ENCODE measurements at places on chromosomes 3 and 15. TPM values are rescaled to one million over a fixed set of nuclear protein-coding genes. Genes with fewer than 3 reads are reported as not detected.
A peak's percentile ranks its signal among the peaks of the same experiment; 100 is the strongest.

INKA1 gene
- total RNA-seq, result 26.5 TPM

ARRDC4 gene
- total RNA-seq, result 0.97 TPM

IQCF5 gene
- not detected for total RNA-seq

DLL4 gene
- total RNA-seq, result 75.8 TPM

SLC9C1 gene
- total RNA-seq, result 0.09 TPM

SAXO2 gene
- 0.67 TPM for total RNA-seq

CRABP1 gene
- not detected for total RNA-seq

SIDT1 gene
- not detected for total RNA-seq

SKOR1 gene
- 0.15 TPM for total RNA-seq

DNA sequence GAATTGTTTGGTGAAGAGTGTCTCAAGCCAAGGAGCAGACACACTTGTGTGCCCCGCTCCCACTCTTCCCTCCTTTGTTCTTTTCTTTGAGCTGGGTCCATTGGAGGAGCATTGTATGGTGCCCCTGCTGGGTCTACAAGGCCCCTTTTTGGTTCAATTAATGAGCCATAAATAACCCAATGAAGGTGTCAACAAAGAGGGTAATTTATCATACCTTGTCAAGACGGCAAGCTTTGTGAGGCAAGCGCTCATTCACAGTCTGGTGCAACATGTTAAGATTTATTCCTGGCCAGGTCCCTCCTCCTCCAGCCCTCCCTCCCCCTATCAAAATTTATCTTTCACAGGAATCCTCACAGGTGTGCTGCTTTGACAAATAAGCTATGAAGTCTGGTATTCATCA is 300.1 kb downstream of the RORA start:
- no peak for DNase-seq

- DNase-seq, result no peak
These were observed 252.1 kb upstream of the ST8SIA2 start for GRCh38 chr15:92141607-92142006.

DNA sequence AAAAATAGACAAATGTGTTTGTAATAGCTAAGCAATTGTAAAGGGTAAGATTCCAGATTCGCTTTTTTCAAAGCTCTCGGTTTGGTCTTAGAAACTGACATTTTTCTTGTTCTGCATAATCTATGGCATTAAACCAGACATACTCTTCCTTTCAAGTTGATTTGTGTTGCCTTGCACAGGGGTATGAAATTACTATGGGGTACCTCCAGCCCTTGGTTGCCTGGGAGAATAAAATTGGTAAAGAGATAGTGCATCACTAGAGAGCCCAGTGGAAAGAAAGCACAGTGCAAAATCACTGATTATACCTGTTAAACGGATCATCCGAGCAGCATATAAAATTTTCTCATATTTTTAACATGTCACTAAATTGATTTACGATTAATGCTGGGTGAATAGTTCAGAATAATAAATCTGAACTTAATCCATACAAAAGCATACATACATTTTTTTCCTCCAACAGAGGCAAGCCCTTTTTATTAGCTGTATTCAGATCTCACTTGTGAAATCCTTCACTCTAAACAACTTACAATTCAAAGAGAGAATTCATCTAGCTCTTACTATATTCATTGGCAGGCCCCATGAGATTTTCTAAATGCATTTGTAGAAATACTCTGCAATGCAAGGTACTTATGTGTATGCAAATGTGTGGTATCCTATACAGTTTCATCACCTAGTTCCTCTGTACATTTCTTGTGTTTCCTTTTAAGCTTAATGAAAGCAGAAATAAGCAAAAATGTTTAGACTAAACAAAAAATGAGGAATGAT is 224.4 kb downstream of the ROBO1 start:
- no peak for DNase-seq

DNA sequence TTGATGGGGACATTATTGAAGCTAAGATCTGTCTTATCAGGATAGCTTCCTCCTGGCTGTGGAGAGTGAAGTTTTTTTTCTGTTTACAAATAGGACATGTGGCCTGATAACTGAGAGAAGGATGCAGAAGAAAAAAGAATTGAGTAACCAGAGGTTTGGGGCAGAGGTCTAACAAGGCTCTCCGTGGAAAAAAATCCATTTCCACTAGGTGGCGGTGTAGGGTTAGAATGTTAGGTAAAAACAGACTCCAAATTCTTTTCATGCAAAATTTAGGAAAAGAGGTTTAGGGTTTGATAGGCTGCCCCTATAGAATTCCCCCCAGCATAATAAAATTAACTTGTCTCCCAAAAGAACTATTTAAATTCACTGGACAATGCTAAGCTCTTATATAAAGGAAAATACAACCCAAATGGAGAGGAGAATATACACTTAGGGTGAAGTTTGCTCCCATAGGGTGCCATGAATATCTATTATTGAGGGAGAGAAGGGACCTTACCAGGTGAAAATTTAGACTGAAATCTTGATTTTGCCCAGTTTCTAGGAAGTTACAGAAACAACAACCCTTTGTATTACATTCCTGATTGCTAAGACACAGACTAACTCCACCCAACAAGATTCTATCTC is 1560.4 kb downstream of the OTOL1 start:
- no peak for DNase-seq

- no peak for DNase-seq
These were observed 54.9 kb downstream of the CYP11A1 start for GRCh38 chr15:74312445-74313007.

- no peak for DNase-seq
These were observed 45.8 kb downstream of the CHP1 start for GRCh38 chr15:41276831-41277230.

GRCh38 chr3:191328962-191329653 is at the start of gene CCDC50:
Gene CCDC50 (plus strand): TSS chr3:191329394. CDS start chr3:191329675, 281 bp downstream.
- DNase-seq, result peak; percentile 78

DNA sequence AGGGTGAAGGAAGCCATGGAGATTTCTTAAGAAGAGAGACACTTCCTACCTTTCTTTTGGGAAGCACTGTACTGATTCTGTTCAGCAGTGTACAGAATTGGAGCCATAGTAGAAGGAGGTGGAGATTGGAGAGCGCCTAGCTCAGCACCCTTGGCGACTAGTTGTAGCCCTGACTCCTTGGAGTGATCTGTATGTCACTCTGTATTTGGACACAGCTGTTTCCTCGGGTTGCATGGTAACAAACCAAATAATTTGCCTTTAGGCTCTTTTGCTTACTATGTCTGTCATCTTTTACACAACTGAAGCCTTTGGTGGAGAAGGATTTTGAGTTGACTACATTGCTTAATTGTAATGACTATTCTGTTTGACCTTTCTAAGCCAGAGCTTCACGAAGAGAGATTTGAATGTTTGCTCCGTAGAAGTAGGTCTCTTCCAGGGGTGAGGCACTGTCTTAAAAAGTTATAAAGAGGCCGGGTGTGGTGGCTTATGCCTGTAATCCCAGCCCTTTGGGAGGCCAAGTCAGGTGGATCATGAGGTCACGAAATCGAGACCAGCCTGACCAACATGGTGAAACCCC is 77.1 kb downstream of the AKAP13 start:
- DNase-seq, result no peak

DNA sequence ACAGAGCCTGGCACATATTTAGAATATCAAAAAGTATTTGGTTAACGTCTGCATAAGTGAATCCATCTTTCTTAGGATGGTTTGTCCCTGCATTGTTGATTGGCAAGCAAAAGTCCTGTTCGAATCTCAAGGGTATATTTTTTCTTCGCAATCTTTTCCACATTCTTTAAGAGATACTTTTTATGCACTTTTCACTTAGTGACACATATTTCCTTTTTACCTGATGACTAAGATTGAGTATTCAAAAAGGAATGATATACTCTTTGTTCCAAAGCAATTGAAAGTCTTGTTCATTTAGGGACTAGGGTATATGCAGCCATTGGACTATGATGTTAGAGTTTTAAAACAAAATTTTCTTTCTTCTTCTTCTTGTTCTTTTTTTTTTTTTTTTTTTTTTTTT is 349.9 kb downstream of the NLGN1 start:
- peak; percentile 73 for DNase-seq

DNA sequence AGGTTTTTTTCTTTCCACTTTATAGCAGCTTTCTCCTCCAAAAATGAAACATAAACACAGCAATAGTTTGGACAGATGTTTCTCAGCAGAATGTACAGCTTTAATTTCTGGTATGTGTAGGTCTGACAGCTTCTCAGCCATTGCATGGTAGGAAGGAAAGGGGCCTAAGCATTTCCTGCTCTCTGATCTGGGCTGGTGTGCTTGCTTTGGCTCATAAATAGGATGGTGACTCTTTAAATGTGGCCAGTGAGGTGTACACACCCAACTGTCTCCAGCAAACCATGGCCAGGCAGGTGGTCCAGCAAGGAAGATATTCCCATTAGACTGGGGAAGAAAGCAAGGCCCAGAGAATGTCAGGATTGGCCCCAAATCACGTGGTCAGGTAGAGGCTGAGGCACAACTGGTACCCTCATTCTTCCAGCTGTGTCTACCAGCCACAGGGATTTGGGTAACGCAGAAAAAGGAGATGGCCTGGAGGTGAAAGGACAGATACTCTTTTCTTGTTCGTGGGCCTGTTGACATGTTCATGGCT is 52.1 kb downstream of the ITGA11 start:
- DNase-seq, result peak; percentile 78

DNA sequence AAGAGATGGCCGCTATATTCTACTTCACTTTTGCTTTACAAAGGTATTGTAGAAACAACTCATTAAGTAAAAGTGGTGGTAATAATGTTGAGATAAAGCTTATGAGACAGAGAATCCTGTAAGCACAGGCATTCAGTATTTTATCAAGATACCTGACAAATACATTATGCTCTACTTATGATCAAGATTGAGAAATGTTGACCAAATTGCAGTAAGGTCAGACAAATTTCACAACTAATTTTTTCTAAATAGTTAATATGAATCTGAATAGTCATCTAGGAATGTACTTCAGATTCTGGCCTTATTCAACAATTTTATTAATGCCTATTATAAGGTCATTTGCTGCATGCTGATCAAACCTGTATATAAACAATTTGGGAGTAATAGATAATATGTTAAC is 95.1 kb upstream of the MBNL1 start:
- no peak for DNase-seq

- DNase-seq, result peak; percentile 77
These were observed 148.2 kb downstream of the ADAMTS9 start for GRCh38 chr3:64539451-64540196.

- no peak for DNase-seq
These were observed 68.0 kb downstream of the TIPARP start for GRCh38 chr3:156742401-156742800.

- DNase-seq, result no peak
These were observed 5.9 kb upstream of the DCP1A start for GRCh38 chr3:53353202-53353601.

- DNase-seq, result no peak
These were observed 20.9 kb upstream of the LDHAL6B start for GRCh38 chr15:59185725-59186124.

GRCh38 chr3:62295571-62295970 is 77.8 kb downstream of the FEZF2 start:
- no peak for DNase-seq

- DNase-seq, result no peak
These were observed 47.7 kb downstream of the MGLL start for GRCh38 chr3:127774647-127775046.

DNA sequence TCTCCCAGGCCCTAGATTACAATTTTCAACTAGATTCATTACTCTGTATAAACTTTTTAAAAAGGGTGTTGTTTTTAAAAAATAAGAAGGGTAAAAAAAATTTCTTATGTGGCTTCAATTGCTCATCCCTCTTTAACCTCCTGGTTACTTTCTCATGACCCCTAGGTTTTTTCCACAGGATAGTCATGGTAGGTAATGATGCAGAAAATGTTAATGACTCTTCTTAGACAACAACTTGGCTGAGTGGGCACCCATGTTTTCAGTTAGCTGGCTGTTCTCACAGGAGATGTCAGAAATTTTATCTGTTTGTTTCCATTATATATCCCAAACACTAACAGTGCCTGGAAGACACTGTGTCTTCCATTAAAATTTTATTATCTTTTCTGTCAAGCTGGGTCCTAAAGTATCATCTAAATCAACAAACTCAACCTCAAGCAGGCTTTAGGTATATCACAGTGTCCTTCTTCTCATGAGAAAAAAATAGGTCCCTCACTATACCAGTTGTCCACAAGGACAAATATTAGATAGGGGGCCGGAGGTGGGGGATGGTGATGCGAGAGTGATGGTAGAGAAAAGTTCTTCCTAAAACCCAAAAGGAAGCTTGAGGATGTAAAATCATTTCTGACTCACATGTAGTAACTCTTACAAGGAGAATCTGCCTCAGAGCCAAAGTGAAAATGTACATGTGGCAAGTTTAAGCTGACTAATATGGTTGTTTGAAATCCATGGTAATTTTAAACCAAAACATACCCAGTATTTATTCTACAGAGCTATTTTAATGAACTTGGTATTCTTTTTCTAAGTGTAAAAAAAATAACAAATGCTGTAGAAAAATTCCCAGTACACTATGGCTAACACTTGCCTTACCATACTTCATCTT is 43.3 kb downstream of the PLOD2 start:
- no peak for DNase-seq

GRCh38 chr3:106339551-106339950 is 470.7 kb upstream of the CBLB start:
- DNase-seq, result no peak

- peak; percentile 44 for DNase-seq
These were observed 1.2 kb downstream of the MB21D2 start for GRCh38 chr3:192916371-192917027.

DNA sequence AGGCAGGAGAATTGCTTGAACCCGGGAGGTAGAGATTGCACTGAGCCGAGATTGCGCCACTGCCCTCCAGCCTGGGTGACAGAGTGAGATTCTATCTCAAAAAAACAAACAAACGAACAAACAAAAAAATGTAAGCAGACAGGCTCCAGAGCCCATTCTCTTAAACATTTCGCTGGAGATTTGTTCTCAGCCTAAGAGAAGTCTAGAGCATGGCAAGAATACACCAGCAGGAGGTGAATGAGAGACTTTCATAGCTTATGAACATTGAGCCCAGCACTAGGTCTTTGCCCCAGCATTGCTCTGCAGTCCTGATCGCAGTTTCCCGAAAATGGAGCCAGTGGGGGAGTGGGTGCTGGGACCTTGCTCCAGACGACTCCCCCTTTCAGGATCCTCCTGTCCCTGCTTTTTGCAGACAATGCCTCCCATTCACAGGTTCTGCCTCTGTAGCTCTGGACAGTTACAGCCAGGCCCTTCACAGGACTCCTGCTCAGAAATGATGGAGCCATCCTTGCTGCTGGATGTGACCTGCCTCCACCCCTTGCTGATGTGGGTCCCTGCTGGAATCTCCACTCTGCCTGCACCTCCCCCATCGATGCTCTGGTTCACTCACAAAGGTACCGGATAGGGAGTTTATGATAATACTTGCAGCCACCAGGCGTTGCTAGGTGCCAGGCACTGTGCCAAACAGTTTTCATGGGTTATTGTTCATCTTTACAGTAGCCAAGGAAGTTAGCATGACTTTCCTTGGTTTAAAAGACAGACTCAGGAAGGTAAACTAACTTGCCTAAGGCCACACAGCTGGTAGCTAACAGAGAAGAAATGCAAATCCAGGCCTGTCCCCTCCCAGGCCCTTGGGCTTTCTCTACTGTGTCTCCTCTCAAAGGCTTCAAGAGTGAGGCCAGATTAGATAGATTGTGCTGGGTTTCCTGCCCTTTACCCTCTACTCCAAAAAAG is 329.7 kb upstream of the TLE3 start:
- no peak for DNase-seq

Measured in endothelial cell of umbilical vein (primary cell).